ENCODE measurements at places on chromosomes 4 and X.

DNA sequence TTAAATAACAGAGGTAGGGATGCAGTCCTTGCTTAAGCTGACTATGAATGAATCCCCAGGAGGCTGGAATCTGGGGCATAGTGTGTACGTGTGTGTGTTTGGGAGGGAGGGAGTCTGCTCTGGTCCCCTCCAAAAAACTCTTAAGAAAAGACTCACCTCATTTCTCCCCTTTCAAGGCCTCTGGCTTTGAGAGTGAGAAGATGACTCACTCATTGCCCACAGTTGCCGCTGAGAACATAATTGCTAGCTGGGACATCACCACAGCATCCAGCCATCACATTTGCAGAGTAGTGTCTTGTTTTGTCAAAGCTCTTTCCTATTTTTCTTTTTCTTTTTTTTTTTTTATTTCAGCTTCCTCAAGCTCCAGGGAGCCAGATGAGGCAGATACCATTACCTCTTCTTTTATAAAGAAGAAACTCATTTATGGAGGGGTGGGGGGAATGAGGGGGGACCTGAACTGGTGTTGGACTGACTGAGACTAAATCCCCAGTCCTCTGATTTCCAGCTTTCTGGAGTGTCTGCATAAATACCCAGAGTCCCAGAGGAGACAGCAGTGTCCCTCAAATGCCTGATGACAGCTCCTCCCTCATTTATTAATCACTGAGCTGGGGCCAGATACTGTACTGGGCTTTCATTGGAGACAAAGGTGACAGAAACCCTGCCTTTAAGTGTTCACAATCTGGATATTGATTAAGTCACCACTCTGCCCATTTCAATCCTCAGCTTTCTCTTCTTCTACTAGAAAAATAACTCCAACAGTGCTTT, 61.9 kb upstream of the LAS1L start:
- DNase-seq = peak; percentile 73

GRCh38 chr4:93355411-93355810, 473.1 kb upstream of the ATOH1 start:
- no peak for DNase-seq

GRCh38 chr4:5156682-5157081, 105.4 kb downstream of the STK32B start:
- no peak for DNase-seq

DNA sequence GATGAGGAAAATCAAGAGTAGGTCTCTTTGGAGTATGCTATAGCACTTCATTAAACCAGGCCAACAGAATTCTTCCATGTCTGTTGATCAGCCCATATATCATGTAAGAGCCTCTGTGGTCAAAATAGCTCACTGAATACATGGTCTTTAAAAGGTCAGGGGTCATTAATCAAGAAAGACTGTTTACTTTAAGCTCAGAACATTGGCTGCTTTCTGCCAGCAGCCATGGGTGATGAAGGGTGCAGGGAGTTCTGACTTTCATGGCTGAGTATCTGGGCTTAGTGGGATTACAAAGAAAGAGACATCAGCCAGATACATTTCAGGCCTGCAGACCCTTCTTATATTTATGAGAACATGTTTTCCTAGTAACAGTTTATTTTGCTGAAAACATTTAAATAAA, 7.1 kb upstream of the C4orf54 start:
- DNase-seq = no peak

DNA sequence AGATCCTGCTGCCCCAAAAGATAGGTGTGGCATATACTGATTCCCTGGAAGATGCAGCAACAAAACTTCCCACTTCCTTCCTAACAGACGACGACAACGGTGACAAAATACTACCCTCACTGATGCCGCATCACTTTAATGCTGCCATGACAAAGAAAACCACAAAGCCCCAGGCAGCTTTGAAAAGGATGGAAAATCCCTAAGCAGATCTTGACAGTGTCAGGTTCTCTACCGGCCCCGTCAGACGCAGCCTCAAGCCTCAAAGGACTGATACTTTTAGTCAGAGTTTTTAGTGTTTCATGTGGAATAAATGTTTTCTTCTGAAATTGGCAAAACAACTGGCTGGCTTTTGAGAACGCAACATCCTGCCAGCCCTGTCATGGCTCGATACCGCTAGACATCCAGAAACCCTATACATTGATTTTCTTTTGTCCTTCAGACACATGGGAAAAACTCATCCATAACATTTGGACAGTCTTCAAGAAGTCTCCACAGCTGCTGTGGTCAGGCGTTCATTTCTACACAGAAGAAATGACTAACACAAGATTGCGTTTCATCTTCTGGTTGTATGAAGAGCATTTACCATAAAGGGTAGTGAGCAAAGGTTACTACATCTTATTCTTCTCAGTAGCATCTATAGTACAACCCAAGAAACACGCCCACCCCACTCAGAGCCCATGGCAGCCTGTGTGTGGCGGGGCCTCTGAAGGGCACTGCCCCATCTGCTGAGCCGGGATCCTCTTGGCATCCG, 60.1 kb downstream of the GATB start:
- DNase-seq = no peak

GRCh38 chr4:181637186-181638105, 605.8 kb upstream of the TENM3 start:
- DNase-seq = no peak

DNA sequence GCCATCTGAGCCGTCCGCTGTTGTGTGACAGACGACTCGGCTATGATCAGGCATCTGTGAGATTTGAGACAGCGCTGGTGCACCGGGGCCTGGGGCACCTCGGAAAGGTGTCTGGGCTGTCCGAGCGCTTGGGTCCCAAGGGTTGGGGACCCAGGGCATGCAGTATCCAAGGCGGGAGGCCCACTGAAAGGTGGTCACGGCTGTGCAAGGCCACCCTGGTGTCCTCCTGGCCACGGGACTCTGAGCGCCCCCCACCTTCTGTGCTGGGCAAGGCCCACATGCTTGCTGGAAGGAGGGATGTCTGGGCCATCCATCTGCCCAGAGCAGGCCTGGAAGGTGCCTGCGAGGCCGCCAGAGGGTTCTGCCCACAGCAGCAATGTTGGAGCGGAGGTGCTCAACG, 19.9 kb downstream of the TACC3 start:
- DNase-seq = no peak
